ENCODE measurements at places on chromosomes 6 and 20. TPM values are rescaled to one million over a fixed set of nuclear protein-coding genes. Genes with fewer than 3 reads are reported as not detected.

Gene EDN1
- total RNA-seq: 4.9 TPM

Gene TMEM74B
- not detected for total RNA-seq

Gene CALHM6
- 19.7 TPM for total RNA-seq

Gene SOX18
- not detected for total RNA-seq

Gene APOBEC2
- total RNA-seq: not detected

Gene TPD52L1
- total RNA-seq: 0.31 TPM

Gene DZANK1
- total RNA-seq: 0.84 TPM

Gene TREM2
- not detected for total RNA-seq

Gene EPPIN
- not detected for total RNA-seq

Gene MMP24OS
- total RNA-seq: 20.1 TPM
